Esophagus mucosa (tissue), 1 donor: ENCODE measurements at places on chromosomes 13 and 19. TPM values are rescaled to one million over a fixed set of nuclear protein-coding genes. Genes with fewer than 3 reads are reported as not detected.
A peak's percentile ranks its signal among the peaks of the same experiment; 100 is the strongest.

SARS2 gene
- total RNA-seq: 24.1 TPM

DNA sequence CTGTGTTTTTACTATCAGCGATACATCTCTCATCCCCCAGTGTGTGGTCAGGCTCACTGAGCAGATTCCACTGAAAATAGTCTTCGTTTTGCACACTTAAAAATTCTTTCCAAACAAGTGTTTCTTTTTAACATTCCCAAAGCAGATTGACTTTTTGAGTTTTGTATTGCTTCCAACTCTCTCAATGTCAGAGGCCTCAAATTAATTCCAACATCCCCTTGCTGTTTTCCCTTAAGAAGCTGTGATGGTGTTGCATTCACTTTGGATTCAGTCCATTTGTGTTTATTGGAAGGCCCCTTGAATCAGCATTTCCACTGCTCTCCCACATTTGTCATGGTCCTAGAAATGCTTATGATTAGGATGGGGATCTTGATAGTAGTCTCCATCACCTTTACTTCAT, 228.7 kb downstream of the KCNRG start:
- no peak for ATAC-seq

DNA sequence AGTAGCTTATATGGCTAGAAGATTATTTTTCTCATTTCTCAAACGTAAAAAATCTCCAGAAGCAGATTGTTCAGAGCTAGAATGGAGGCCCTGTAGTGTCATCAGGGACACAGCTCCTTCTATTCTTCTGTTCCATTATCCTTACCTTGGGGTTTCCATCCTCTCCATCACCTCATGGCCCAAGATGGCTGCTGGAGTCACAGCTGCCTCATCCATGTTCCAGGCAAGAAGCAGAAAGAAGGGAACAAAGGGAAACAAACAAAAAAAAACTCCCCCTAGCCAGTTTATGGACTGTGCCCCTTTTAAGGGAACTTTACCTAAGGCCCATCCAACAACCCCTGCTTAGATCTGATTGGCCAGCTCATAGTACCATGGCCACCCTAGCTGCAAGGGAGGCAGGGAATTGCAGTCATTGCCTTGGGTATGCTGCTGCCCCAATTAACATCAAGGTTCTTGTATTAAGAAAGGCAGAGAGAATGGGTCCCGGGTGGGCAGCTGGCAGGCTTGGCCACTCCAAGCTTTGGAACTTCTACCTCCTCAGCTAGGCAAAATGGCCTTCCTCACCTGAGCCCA, 15.7 kb downstream of the CEACAM16 start:
- ATAC-seq: no peak

NMRK2 gene
- total RNA-seq: not detected

DNA sequence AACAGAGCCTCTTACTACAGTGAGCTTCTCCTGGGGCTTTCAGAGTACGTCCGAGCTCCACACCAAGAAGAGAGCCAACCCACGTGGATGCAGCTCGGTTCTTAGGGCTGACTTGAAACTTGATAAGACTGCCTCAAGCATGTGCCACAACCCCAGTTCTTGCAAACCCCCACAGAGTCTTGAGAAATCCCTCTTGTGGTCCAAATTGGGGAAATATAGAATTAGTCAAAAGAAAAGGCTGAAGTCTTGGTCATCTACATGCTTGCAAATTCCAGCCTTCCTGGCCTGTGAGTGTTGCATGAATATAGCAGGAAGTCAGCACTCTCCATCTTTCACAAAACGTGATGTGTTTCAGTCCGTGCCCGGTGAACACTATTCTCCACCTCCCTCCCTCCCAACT, 95.2 kb downstream of the GGACT start:
- no peak for ATAC-seq

GRCh38 chr13:72960114-72960513, 98.7 kb upstream of the KLF5 start:
- ATAC-seq: no peak

GRCh38 chr13:112728375-112729126, 38.7 kb downstream of the ATP11A start:
- ATAC-seq: no peak

STXBP2 gene
- total RNA-seq: 62.7 TPM

PRTN3 gene
- not detected for total RNA-seq

CEACAM8 gene
- total RNA-seq: not detected

GRCh38 chr19:4504891-4505569, 13.3 kb downstream of the PLIN4 start:
- ATAC-seq: no peak

- ATAC-seq: no peak
Measured at GRCh38 chr19:28519952-28520861, 692.7 kb downstream of the UQCRFS1 start.

DNA sequence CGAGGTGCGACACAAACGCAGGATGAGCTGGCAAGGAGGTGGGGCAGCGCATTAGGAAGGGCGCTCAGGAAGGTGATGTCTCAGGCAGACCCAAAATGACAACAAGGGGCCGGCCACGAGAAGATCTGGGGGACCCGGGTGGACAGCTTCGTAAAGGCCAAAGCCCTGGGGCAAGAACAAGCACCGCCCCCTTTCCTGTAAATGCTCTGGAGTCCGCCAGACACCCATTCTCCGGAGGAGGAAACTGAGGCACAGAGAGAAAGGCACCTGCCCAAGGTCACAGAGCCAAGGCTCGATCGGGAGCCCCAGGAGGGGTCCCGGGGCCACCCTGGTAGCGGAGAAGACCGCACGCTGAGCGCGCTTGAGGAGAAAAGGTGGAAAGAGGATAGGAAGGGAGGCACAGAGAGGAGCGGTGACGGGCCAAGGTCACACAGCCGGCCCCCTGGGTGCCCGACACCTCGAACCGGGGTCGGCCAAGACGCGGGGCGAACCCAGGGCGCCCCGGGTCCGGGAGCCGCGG, 571 bp downstream of the SAFB2 start:
- no peak for ATAC-seq

GRCh38 chr19:15381864-15382263, 2.3 kb upstream of the AKAP8 start:
- no peak for ATAC-seq

TPT1 gene
- 4,303 TPM for total RNA-seq

- ATAC-seq: peak; percentile 31
Measured at GRCh38 chr19:459724-460511, 915 bp downstream of the SHC2 start.

DNA sequence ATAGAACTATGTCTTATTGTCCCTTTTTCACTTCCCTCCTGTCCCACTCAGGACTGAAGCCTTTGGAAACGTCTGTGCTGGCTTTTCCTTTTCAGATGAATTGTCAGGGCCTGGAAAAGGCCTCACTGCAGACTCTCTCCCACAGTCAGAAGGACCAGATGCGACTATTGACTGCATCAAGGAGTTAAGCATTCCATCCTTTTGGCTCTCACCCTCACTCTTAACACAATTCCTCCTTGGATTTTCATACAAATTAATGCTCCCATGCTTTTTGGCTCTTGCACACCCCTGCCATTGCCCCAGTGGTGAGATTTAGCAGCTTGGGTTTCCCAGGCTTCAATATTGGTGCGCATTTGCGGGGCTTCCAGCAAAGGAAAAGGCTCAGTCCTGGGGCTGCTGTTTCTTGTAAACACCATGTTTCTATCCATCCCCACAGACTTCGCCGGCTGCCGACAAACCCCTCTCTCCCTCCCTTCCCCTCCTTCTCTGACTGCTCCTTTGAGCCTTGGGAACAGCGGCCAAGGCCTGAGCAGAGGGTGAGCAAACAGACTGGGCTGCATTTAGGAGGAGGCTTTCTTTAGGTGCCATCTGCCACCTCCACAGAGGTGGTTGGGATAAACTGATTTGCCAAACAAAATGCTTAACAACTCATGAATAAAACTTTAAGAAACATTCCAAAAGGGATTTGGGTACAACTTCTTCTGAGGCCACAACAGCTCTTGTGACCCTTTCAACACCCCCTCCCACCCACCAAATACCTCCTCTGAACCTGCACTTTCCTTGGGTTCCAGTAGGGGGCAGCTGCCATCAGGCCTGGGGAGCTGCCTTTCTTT, 48.6 kb upstream of the PCDH8 start:
- no peak for ATAC-seq

GRCh38 chr13:72259528-72259927, 392.5 kb upstream of the DACH1 start:
- ATAC-seq: no peak

- ATAC-seq: no peak
Measured at GRCh38 chr19:49807058-49807903, 5.8 kb downstream of the FUZ start.

SCAF1 gene
- 31.0 TPM for total RNA-seq

- ATAC-seq: no peak
Measured at GRCh38 chr19:57096685-57097361, 23.0 kb upstream of the USP29 start.

DNA sequence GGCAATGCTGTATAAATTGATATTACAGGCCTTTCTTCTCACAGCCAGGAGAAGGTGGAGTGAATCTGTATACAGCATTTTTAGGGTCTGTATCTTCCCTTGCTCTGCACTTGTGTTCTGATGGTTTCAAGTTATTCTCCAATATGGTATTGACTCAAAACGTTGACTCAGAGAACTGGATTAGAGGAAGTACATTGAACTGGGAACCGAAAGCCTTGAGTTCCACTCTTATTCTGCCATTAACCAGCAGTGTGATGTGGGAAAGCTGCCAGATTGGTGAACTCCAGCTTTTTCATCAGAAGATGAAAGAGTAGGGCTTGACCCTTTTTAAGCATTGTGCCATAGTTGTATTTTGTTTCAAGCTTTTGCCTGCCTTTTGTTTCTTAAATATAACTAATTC, 167.7 kb downstream of the SPRY2 start:
- no peak for ATAC-seq
